Naive thymus-derived CD4-positive, alpha-beta T cell (primary cell): ENCODE measurements at places on chromosomes 2 and 18. TPM values are rescaled to one million over a fixed set of nuclear protein-coding genes. Genes with fewer than 3 reads are reported as not detected.

NEU2 gene
- total RNA-seq, result not detected

C2orf80 gene
- total RNA-seq, result not detected

SOX11 gene
- total RNA-seq, result not detected

- DNase-seq, result no peak
Observed at GRCh38 chr2:45469314-45470099, 141.6 kb downstream of the SRBD1 start.

GRCh38 chr2:64626146-64626809 is 27.4 kb downstream of the SERTAD2 start:
- no peak for DNase-seq

DNA sequence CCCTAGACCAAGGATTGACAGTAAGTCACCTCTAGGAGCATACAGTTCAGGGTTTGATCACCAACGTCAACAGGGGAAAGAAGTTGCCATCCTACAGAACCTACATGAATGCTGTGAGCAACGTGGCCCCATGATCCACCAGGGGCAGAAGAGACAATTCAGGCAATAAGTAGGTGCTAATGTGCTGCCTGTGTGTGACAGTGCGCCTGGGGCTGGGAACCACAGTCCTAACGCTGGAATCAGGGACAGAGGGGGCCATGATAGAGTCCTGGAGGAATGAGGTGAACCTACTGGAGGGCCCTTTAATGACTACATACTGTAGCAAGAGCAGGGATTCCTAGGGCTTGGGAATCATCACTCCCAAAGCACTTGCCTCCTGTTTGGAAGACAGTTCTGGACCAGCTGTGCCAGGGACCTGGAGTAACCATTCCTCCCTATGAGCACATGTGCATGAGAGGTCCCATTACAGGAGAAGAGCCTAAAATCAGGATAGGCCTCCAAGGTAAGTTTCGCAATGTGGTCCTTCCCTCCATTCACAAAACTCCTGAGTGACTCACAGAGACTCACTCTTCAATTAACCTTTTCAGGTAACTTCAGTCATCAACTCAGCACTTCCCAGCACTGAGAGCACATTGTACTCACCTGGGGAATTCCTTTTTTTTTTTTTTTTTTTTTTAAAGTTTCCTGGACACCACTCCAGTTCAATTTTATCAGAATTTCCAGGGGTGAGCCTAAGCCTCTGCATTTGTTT is 214.0 kb downstream of the TMEM163 start:
- no peak for DNase-seq
